ENCODE measurements at places on chromosomes 6 and 20.

DNA sequence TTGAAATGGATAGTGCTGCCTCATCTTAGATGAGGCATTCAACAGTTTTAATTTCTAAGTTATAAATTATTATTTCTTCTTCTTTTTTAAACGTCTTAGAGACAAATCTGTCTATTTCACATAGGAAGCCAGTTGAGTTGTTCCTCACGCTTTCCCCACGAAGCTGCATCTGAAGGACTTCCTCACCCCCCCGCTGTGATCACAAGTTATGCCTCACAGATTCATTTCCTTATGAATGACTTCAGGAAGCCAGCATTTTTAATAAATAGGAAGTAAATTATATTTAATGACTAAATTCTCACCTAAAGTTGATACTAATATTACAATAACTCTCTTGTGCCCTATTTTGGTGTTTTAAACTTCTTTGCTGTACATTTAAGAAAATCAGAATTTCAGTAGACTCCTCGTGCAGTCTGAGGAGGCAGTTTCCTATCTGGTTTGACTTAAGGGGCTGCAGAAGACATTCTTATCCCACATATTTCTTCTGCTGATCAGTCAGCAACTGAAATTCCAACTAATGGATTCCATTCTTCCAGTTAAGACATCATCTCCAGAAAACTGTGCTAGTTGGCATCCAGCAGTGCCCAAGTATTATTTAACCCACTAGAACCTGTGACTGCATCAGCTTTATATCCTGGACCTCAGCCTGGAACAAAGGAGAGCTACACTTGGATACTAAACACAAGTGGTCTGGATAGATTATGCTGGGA, 182.7 kb upstream of the CCN2 start:
- no peak for DNase-seq

DNA sequence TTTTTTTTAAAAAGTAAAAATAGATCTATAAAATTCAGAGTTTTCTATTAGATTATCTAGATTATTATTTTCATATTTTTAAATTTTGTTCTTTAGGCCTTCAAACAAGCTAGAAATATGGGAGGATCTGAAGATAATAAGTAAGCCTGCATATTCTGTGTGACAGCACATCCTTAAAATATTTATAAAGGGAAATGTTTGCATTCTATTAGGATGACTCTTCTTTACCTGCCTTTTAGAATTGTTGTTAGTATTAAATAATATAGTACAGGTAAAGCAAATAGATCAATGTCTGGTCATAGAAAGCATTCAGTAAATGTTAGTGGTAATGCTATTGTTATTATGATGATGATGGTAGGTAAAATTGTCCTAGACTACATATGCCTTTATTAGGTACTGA, 17.4 kb downstream of the PEX3 start:
- DNase-seq = no peak

DNA sequence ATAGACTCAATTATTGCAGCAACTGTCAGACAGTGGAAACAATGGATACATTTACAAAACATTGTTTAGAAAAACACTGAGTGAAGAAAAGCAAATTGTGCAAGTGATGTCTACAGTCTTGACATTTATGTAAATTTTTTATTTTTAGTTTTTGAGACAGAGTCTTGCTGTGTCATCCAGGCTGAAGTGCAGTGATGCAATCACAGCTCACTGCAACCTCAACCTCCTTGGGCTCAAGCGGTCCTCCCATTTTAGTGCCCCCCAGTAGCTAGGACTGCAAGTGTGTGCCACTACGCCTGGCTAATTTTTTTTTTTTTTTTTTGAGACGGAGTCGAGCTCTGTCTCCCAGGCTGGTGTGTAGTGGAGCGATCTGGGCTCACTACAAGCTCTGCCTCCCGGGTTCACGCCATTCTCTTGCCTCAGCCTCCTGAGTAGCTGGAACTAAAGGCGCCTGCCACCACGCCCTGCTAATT, 9.7 kb downstream of the CNBD2 start:
- no peak for DNase-seq

DNA sequence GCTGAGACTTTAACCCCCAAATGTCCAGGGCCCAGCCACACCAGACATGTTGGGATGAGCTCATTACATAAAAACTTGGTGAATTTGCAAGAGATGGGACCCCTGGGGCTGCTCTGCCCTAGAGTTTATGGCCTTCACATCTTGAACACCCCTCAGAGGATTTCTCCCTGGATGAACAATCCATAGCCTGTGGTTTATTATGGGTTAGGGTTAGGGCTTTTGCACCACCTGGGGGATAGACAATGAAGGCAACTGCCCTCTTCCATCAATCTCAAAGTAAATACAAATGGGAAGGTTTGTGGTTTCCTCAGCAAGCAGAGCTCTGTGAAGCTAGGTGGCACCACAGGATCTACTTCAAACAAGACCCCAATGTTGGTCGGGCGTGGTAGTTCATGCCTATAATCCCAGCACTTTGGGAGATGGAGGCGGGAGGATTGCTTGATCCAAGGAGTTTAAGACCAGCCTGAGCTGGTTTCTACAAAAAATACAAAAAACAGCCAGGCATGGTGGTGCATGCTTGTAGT, 17.4 kb downstream of the SPINT3 start:
- peak; percentile 33 for DNase-seq

- DNase-seq = peak; percentile 80
These were observed 238.5 kb downstream of the ZFAND3 start for GRCh38 chr6:38057994-38058393.

GRCh38 chr6:43935921-43936439, 166.0 kb downstream of the VEGFA start:
- no peak for DNase-seq

GRCh38 chr20:50891138-50891537, 40.1 kb downstream of the ADNP start:
- DNase-seq = no peak

DNA sequence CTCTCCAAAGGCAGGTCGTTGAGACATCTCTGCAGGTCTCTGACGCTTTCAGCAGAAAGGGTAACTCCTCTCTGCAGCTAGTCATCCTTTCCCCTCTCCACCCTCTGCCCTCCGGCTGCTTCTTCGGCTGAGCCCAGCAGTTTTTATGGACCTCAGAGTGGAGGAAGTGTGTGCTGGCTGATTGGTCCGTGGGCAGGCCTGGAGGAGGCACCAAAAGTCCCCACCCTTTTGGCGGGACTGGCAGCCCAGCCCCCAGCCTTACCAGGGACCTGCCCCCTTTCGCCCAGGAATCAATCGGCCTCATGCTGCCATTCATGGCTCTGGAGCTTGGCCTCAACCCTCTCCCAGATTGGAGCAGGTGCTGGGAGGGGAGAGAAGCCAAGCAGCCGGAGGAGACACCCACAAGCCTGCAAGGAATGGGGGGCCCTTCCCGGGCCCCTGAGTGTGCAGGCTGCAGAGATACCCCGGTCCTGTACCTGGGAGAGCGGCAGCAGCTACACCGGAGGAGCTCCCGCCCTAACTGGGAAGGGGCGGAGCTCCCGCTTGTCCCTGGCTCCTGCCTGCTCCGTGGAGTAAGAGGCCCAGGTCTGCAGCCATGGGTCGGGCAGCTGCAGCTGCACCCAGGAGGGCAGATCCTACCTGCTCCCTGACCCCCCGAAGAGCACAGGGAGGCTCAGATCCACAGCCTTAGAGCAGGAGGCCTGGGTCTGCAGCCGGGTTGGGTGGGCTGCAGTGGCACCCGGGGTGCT, 170.3 kb upstream of the SOX4 start:
- DNase-seq = peak; percentile 36

GRCh38 chr20:54254596-54254995, 46.7 kb downstream of the PFDN4 start:
- no peak for DNase-seq

DNA sequence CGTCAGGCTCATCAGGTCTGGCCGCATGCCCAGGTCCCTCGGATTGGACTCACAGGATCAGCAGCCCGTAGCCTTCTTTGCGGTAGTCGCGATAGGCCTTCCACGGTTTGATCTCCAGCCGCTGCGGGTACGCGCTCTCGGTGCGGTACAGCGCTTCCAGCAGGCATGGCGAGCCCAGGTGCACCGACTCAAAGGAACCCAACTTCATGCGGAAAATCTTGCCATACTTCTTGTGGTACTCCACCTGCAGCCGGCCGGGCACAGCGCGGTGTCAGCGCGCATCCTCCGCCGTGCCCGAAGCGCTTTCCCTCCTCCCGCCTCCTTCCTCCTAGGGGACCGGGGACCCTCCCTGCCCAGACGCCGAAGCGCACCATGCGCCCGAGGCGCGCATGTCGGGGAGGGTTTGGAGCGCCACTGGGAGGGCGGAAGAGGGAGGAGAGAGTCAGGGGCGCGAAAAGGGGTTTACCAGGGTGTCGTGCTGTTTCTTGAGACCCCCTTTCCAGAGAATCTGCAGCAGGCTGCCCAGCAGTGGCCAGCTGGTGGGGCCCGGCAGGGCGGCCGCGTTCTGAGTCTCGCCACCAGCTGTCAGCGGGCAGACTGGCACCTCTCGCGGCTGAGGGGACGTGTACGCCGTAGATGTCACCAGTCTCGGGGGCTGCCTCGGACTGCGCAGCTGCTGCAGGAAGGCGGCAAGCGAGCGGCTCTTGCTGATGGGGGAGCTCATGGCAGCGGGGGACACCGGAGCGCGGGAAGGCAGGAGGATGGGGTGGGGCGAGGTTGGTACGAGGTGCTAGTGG, 732 bp downstream of the CYP24A1 start:
- peak; percentile 63 for DNase-seq

- DNase-seq = peak; percentile 85
These were observed 57.4 kb upstream of the DDR1 start for GRCh38 chr6:30826961-30827342.

- no peak for DNase-seq
These were observed 36.8 kb upstream of the ZBP1 start for GRCh38 chr20:57656821-57657534.

DNA sequence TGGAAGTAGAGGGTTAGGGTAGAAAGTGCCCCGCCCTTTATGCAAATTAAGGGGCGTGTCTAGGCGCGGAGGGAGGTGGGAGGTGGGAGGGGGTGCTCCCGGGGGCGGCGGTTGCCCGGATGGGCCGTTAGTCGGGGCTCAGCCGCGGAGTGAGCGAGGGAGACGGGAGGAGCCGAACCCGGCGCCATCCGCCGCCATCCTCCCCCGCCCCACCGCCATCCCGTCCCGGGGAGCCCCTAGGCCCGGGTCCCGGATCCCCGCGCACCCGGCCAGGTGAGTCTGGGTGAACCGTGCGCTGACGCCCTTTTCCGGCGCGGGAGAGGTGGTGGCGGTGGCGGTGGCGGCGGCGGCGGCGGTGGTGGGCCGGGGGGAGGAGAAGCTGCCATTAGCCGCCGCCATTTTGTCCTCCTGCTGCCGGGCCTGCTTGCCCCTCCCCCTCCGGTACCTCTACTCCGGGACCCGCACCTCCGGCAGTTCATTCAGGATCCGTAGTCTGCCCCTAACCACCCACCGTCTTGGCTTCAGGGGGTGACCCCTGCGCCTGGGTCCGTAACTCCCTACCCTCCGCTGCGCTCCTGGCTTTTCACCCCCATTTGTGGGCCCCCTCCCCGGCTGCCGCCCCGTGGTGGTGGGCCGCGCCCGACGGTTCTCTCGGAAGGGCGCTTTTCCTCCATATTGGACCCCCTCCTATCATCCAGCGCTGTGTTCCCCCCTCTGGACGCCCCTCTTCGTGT, at the start of gene PRRC2A:
Gene PRRC2A, plus strand, starts transcription at position 130 of the 734 bp plus-strand sequence. CDS start 2,075 bp downstream, outside the sequence.
- DNase-seq = peak; percentile 68

- no peak for DNase-seq
These were observed 480.7 kb downstream of the RFPL4B start for GRCh38 chr6:112827793-112828192.

All from SW480 (cell line).